NCI-H1694 (cell line): ENCODE measurements at places on chromosomes 13 and 19.

GRCh38 chr13:29497137-29497654 is 98.3 kb downstream of the SLC7A1 start:
- peak; percentile 22 for DNase-seq

GRCh38 chr13:58999851-59000250 is 1163.9 kb downstream of the DIAPH3 start:
- no peak for DNase-seq

DNA sequence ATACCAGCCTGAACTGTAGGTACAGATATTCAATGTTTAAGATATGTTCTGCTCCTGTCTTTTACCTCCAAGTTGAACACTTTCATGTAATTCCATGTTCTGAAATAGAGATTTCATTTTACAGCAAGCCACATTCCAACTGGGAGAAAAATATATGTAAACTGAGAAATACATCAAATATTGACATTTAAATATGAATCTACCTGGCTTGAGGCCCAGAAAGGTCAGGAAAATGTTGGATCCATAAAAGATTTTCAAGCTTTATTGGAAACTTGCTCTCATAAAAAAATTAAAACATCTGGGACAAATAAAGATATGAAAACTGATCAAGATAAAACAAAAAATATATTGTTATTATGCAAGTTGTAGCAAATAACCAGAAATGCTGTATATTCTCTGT is 1078.7 kb upstream of the ATXN8OS start:
- no peak for DNase-seq

- no peak for DNase-seq
These were observed 30.6 kb upstream of the IGSF23 start for GRCh38 chr19:44582581-44583265.

DNA sequence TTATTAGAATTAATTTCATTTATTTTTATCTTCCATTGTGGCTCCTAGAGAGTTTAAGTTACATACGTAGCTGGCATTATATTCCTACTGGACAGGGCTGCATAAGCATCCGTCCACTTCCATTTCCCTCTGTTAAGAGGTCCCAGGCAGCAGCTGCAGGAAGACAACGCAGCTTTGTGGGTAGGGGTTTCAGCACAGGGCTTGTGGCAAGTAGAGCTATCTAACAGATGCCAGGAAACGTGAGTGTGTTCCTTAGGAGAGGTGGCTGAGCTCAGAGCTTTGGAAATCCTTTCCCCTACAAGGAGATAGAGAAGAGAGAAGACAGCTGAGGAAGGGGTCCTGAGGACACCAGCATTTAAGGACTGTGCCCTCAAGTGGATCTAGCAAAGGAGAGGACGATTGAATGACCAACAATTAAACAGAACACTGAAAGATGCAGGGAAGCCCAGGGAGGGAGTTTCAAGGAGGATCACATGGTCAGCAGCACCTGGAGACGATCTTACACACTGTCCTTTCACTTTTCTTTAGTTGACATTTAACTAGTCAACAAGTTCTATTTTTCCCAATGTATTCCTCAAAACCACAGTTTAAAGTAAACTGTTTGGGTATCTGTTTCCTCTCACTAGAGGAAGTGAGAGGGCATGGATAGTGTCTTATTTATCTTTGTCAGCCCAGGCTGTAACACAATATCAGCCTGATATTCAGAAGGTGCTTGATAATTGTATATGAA is 2.3 kb upstream of the N4BP2L1 start:
- no peak for DNase-seq

- DNase-seq: no peak
These were observed 9.1 kb downstream of the CDADC1 start for GRCh38 chr13:49256841-49257240.

- peak; percentile 7 for DNase-seq
These were observed 95.3 kb upstream of the TNFSF11 start for GRCh38 chr13:42478531-42479156.

- no peak for DNase-seq
These were observed 1.5 kb downstream of the SCAF1 start for GRCh38 chr19:49643466-49643865.

DNA sequence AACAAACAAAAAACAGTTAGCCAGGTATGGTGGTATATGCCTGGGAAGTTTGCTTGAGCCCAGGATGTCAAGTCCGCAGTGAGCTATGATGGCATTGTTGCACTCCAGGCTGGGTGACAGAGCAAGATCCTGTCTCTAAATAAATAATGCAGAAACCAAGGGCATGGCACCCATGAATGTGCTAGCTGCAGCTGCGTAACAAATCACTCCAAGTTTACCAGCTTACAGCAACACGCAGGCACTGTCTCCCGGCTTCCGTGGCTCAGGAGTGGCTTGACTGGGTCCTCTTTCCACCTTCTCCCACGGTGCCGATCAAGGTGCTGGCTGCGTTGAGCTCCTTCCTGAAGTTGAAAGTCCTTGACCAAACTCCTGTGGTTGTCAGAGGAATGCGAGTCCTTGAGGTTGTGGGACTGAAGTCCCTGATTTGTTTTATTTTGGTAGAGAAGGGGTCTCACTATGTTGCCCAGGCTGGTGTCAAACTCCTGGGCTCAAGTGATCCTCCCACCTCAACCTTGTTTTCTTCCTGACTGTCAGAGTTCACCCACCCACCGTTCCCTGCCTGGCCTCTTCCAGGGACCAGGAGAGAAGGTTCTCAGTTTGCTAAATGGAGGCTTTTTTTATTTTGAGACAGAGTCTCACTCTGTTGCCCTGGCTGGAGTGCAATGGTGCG is 13.2 kb upstream of the ONECUT3 start:
- no peak for DNase-seq

- no peak for DNase-seq
These were observed 2.7 kb upstream of the ACTN4 start for GRCh38 chr19:38644719-38645118.

- no peak for DNase-seq
These were observed 334.8 kb upstream of the OBI1 start for GRCh38 chr13:78993792-78994191.

DNA sequence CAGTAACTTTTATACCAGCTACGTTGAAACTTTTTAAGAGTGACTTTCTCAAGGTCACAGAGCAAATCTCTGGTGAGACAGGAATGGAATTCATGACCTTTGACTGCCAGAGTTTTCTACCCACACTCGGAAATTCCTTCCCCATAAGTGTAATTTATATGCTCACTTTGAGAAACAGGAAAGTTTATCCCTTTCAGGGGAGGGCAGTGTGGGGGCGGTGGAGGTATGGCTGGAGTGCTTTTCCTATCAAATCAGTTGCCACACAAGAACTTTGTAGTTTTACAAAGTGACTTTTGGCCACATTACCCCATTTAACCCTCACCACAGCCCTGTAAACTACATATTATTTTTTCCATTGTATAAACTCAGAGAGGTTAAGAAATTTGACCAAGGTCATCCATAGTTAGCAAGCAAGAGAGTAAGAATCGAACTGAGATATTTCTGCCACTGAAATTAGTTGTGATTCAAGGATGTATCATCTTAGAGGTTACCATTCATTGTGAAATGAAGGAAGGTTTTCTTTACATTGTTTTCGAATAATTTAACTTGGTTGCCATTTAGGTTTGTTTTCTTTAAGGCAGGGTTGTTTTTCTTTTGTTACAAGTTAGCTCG is 5.9 kb downstream of the KLF12 start:
- DNase-seq: no peak

GRCh38 chr19:3606690-3607289 is at the start of gene TBXA2R:
Gene TBXA2R, minus strand, starts transcription at chr19:3606875. Its CDS starts 6,241 bp downstream, at chr19:3600634.
- no peak for DNase-seq

- DNase-seq: no peak
These were observed 229.0 kb downstream of the POSTN start for GRCh38 chr13:37369616-37370015.

- DNase-seq: no peak
These were observed 36.6 kb downstream of the MYH14 start for GRCh38 chr19:50239921-50240590.

DNA sequence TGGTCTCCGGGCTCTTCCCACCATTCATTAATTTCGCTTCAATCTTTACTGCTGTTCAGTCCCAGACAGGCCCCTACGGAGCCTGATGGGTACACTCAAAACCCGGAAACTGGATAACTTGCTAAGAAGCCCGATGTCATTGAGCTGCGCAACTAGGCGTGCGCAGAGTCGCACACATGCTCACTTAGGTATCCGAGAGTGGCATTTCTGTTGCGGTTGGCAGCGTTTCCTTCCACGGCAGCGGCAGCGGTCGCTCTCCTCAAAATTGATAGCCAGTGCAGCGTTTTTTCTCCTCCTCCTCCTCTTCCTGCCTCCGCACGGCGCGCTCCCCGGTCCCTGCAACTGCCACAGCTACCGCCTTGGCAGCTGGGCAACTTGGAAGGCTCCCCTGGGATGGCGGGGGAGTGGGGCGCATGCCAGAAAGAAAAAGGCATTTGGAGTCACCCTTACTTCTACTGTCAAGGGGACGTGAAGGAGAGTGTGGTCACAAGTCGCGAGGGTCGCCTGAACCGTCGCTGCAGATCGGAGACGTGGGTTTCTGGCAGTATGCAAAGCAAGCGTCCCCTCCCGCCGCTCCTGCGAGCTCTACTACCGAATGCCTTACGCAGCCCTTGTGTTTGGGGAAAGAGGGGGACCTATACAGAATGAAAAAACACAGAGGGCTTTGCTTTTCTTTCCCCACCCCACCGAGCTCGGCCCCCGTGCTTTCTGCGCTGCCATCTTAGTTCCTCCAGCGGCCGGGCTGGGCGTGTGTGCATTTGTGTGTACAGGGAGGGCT is 2.4 kb upstream of the MYCBP2 start:
- peak; percentile 98 for DNase-seq

DNA sequence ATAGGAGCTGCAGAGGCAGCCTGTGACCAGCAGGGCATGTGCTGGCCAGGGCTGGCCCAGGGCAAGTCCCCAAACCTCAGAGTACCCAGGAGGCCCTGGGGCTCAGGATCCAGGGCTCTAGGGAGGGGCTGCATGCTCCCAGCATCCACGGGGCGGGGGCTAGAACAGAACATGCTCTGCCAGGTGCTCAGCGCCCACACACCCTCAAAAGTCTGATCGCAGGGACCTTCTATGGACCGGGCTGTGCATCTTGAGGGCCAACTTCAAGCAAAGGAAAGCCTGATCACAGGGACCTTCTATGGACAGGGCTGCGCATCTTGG is 33.5 kb downstream of the ELL start:
- no peak for DNase-seq

DNA sequence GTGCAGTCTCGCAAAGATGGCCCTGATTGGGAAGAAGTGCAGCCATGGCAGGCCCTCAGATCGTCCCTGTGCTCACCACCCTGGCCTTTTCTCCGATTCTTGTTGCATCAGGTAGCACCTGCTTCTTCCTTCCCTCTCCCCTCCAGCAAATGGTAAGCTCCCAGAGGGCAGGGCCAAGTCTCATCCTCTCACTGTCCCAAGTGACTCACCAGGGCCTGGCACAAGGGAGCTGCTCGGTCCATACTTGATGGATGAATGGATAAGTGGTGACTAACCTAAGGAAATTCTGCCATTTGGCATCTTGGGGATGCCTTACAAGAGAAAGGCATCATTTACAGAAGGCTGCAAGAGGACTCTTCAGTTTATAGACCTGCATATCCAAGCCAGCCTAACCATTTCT is 84.9 kb downstream of the ZIC5 start:
- DNase-seq: no peak

GRCh38 chr19:41480336-41480735 is 37.4 kb downstream of the ERICH4 start:
- no peak for DNase-seq

DNA sequence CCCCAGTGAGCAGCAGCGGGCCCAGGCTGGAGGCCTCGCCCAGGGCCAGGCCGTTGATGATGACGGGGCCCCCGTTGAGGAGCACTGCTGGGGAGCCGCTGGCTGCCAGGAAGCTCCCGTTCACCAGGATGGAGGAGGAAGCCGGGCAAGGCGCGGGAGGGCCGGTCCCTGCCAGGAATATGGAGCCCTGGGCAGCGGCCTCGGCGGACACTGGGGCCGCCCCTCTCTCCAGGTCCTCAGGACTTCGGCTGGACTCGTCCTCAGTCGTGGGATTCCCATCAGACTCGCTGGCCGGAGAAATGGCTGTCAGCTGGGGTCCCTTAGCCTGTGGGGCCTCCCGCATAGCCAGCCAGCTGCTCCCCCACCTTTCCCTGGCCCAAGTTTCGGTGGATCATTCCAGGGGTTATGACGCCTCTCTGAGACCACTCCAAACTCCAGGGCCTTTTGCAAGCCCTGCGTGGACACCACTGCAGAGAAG is 2.1 kb downstream of the SIX5 start:
- DNase-seq: no peak

- DNase-seq: no peak
These were observed 119.4 kb downstream of the UQCRFS1 start for GRCh38 chr19:29093553-29093908.

GRCh38 chr13:97976610-97977521 is 23.4 kb downstream of the IPO5 start:
- no peak for DNase-seq

- DNase-seq: no peak
These were observed 41.2 kb upstream of the LSM14A start for GRCh38 chr19:34131100-34131499.

DNA sequence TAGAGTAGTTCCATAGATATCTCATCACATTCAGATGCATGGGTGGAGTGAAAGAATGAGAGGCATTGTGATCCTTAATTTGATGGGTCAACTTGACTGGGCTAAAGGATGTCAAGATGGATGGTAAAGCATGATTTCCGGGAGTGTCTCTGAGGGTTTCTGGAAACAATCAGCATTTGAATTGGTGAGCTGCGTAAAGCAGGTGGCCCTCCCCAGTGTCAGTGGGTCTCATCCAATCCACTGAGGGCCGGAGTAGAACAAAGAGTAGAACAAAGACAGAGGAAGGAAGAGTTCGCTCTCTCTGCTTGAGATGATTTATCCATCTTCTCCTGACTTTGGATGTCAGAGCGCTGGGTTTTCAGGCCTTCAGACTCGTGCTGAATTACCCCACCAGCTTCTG is 43.1 kb downstream of the SERP2 start:
- DNase-seq: no peak

- no peak for DNase-seq
These were observed 2549.4 kb downstream of the PCDH9 start for GRCh38 chr13:64680739-64681138.

GRCh38 chr19:7258840-7259395 is 35.3 kb downstream of the INSR start:
- DNase-seq: no peak
